Lung (tissue), 17 donors: ENCODE measurements at places on chromosomes 3 and 15. TPM values are rescaled to one million over a fixed set of nuclear protein-coding genes. Genes with fewer than 3 reads are reported as not detected.

DNA sequence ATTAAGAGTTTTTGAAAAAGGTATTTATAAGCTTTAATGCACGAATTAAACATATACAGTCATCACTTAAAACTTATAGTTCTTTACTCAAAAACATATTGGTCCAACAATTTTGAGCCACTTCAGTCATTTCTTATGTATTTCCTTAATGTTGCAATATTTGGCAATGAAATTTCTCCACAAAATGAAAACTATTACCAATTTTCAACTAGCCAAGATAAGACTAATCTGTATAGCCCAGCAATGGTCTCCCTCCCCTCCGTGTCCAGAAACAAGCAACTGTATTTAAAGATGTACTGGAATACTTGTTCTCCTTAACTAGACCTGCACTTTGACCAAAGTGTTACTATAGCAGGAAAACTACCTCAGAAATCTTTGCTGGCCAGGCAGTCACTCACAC is 9.2 kb downstream of the ARF4 start:
- DNase-seq = no peak

The DLL4 gene
- 17.9 TPM for total RNA-seq

DNA sequence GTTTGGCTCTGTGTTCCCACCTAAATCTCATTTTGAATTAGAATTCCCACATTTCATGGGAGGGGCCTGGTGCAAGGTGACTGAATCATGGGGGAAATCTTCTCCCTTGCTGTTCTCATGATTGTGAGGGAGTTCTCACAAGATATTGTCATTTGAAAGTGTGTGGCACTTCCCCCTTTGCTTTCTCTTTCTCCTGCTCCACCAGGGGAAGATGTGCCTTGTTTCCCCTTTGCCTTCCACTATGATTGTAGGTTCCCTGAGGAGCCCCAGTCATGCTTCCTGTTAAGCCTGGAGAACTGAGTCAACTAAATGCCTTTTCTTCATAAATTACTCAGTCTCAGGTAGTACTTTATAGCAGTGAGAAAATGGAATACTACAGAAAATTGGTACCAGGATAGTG is 157.2 kb upstream of the TPRG1 start:
- no peak for DNase-seq

The MORC1 gene
- total RNA-seq = not detected

DNA sequence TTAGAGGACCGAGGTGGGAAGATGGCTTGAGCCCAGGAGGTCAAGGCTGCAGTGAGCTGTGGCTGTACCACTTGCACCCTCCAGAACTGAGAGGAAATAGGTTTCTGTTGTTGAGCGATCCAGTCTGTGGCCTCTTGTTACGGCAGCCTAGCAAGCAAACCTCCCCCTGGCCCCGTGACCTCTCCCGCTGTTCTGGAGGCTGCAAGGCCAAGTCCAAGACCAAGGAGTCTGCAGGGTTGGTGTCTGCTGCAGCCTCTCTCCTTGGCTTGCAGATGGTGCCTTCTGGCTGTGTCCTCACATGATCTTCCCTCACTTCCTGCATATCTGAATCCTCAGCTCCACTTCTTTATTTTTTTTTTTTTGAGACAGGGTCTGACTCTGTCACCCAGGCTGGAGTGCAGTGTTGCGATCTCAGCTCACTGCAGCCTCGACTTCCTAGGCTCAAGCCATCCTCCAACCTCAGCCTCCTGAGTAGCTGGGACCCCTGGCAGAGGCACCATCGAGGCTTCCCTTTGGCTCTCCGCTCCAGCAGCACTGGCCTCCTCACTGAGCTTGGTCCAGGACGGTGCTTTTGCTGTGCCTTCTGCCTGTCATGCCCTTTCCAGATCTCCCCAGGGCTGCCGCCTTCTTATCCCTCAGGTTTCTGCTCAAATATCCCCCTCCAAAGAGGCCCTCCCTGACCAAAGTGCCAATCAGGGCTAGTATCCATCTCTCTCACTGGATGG is 18.0 kb upstream of the PLXND1 start:
- no peak for DNase-seq

The GRM7 gene
- total RNA-seq = 1.3 TPM

The CAND2 gene
- total RNA-seq = 5.6 TPM

The PTPN23 gene
- 52.3 TPM for total RNA-seq

- DNase-seq = peak; percentile 78
These were observed 152.4 kb downstream of the AGBL1 start for GRCh38 chr15:86231864-86232721.

The LMAN1L gene
- total RNA-seq = not detected

The TMC3 gene
- total RNA-seq = 0.03 TPM

The OIP5 gene
- 1.5 TPM for total RNA-seq
